ENCODE measurements at places on chromosomes 7 and 10.

DNA sequence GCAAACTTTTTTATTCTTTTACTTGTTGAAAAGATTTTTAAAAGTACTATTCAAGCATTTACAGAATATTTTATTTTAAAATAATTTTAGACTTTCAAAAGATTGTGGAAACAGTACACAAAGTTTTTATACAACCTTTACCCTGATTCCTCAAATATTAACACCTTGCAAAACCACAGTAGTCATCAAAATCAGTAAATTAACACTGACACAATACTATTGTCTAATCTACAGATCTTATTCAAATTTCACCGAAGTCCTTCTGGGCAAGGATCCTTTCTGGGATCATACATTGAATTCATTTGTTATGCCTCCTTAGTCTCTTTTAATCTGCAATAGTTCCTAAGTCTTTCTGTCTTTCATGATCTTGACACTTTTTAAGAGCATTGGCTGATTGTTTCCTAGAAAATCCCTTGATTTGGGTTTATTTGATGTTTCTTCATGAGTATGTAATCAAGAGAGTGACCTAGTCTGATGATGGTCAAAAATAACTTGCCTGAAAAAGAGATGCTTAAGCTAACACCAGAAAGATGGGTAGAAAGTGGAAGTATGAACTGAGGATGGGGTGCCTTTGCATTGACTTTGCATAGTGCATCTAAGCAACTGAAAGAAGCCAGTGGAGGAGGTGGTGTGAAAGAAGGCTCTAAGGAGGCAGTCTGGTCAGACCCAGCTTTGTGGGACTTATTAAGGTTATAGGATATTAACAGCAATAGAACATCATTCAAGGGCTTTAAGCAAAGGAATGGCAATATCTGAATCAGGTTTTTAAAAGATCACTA is 9.7 kb downstream of the STAMBPL1 start:
- DNase-seq: no peak

DNA sequence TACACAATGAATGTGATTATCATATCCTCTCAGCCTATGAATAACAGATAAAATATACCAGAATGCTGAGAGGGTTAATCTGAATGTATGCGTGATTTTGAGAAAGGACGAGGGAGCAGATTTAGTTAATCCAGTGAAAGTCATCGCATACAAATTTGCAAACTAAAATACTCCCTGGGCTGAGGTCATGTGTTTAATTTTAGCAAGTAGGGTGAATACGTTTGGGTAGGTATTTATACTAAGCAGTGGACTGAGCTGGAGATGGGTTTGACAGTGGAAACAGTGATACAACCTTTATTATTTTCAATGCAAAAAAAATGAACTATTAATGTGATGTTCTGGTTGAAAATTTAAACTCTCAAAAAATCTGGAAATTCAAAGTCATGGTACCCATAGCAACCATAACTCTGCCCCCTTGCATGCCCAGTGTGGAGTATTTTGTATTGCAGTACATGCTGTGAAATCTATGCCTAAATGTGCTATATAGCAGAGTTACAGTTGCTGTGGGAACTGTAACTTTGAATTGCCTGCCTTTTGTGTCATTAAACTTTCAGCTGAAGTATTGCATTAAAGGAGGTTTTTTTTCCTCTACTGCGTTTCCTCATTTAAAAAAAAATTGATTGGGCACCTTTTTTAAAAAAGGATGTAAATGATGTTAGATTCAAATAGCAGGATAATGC is 9.5 kb upstream of the ARID5B start:
- no peak for DNase-seq

DNA sequence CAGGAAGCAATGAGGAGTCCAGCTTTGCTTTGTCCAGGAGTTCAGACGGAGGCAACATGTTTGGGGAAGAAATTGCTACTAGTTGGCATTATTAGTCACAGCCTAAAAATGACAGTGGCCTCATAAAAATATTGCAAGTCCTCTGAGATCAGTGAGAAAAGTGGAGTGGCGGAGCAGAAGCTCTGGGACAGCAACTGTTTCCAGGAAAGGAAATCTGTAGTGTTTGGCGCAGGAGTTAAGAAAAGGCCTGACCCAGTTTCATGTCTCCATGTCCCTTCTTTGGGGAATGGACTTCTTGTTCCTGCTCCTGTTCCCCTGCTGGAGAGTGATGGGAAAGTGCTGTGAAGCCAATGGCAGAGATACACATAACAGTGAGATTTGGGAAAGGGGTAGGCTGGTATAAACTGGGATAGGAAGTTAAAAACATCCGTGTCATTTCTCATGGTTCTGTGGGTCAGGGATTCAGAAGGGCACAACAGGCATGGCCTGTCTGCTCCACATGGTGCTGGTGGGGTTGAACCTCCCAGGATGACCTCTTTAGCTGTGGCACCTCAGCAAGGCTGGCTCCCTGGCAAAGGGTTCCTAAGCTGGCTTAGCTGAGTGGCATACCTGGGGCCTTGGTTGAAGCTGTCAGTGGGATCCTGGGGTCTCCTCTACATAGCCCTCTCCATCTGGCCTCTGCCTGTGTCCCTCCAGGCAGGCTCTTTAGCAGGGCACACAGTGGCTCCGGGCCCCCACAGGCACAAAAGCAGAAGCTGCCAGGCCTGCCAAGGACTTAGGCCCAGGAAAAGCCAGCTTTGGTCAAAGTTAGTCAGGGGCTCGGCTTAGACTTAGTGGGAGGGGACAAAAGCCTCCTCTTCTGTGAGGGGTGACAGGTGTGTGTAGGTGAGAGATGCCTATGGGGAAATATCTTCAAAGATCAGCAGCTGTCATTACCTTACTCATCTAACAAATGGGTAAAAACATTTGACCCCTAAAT is 77.7 kb downstream of the WDFY4 start:
- DNase-seq: no peak

DNA sequence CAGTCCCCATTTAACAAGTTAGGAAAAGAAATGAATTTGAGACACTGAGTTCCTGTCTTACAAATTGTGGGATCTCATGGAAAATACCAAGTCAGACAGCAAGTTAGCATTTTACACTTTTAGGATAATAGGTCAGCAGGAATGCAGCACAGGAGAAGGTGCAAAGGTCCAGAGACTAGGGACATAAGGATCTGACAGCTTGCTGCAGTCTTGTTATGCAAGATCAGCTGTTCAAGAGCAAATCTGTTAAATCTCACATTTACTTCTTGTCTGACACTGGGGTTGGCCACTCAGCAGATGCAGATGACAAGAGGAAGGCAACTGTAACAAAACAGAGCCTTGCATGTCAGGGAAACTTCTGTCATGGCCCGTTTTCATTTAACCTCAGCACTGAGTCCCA is 239.6 kb downstream of the PHF14 start:
- DNase-seq: no peak

DNA sequence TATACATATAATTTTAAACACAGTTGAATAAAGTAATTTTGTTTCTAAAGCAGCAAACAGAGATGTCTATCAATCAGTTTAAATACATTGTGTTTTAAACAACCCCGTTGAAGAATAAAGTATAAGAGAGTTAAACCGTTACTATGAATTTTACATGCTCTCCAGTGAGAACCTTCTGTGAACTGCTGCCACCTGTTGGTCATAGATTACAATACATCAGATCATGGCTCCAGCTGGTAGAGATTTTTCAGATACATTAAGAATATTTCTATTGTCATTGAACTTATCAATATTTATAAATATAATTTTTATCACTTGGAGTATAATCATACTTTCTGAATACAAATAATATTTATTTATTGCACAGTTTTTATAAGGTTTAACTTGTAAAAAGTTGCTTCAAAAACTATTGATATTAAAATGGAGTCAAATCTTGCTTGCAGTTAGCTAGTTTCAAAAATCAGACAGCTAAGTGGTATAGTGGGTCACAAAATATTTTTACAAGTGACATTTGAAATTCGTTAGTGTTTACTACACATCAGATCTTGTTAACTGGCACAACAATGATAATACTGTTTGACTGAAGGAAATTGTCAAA is 561.2 kb upstream of the PHF14 start:
- no peak for DNase-seq

DNA sequence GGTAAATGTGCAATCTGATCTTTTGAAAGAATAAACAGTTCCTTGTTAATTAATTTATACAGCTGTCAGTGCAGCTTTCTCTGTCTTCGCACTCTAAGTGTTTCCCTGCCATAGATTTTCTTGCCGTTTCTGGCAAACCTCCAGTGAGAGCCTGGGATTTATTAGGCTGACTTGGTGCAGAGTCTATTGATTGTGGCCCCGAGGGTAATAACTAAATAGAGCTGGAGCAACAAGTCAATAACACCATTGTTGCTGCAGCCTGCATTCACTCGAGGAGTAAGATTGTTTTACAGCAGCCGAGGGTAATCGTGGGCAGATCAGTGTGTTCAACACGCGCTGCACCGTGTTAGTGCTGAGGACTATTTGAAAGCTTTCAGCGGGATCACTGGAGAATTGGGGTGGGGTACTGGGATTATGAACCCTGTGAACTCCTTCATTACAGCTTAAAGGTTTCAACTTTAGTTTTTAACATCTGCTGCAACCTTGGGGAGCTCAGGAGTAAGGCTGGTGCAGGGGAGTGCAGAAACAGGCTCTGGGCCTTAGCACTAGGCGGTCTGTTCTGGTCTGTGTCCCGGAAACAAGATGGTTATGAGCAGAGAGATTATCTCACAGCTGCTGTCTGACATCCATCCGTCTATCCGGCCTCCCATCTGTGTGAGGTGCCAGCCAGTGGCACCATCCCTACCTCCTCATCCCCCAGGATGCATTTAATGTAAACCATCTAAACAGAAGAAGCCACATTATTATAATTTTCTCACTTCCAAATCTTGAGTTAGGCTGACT is 174.0 kb upstream of the TCF7L2 start:
- no peak for DNase-seq

DNA sequence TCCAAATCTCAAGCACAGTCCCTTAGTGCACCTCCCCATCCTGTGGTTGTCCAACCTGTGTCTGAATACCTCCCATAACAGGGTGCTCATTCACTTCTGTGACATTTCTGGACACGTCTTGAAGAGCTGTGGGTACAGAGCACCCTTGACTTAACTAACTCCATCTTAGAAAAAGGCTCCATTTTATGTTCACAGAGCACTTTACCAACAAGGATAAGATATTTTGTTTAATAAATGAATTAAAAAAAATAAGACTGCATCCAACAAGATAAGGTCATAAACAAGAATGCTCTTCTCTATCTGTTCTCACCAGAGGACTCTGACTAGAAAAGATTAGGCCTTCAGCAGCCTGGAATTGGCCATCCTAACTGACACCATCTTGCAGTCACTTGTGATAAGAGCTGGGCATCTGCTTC is 335.2 kb upstream of the ZNF32 start:
- DNase-seq: no peak

GRCh38 chr10:127738512-127739424 is 1.8 kb downstream of the FOXI2 start:
- DNase-seq: no peak

- no peak for DNase-seq
Observed at GRCh38 chr10:124829447-124830115, 28.0 kb downstream of the ABRAXAS2 start.

DNA sequence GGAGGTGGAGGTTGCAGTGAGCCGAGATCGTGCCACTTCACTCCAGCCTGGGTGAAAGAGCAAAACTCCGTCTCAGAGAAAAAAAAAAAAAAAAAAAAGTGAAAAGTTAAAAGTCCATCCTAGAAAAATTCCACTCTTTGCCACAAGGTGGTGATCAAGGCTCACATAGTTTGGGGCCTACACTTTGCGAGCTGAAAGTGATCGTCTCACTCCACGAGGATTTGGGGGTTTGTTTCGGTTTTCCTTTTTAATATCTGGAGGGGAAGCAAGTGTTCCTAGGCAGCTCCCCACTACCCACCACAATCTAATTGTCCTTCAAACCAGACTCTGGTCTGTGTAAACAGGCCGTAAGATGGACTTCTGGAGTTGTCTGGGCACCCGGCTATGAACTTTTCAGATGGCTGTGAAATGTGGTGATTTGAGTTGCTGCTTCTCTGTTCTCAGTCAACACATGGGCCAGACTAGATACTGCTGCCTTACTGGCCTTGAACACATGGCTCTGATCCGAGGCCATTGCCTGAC is 27.1 kb downstream of the PRLHR start:
- DNase-seq: peak; percentile 43

- no peak for DNase-seq
Observed at GRCh38 chr10:31888442-31888841, 40.2 kb downstream of the ARHGAP12 start.
